HCT116 (cell line): ENCODE measurements at places on chromosomes 16 and 17.
A peak's percentile ranks its signal among the peaks of the same experiment; 100 is the strongest.

DNA sequence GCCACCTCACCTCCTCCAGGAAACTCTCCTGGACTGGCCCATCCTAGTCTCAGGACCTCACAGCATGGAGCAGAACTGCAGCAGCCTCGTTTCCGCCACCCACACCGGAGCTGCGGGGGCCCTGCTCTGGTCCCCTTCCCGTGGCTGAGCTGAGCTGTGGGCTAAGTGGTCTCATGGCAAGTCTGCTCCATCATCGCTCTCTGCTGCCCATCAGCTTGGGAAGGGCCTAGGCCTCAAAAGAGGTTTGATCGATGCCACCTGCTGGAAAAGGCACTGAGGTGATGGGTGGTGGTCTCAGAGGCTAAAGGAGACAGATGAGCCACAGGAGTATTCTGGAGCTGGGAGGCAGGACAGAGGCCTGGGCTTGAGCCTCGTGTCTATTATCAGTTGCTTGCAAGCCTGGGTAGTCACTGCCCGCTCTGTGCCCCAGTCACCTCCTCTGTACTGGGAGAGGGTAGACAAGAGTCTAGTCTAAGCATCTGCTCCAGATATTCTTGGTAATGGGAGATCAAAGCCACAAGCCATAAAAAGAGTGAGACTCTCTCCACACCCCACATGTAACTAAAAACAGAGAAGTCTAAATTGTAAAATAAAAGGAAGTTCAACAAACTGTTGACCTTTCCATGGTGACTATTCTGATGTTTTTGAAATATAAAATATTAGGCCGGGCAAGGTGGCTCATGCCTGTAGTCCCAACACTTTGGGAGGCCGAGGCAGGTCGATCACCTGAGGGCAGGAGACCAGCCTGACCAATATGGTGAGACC lies 1.6 kb downstream of the ITGAE start:
- DNase-seq = no peak

GRCh38 chr16:85192238-85193114 lies 80.2 kb upstream of the CIBAR2 start:
- no peak for DNase-seq

GRCh38 chr17:15122857-15123256 lies 142.3 kb downstream of the PMP22 start:
- DNase-seq = no peak

DNA sequence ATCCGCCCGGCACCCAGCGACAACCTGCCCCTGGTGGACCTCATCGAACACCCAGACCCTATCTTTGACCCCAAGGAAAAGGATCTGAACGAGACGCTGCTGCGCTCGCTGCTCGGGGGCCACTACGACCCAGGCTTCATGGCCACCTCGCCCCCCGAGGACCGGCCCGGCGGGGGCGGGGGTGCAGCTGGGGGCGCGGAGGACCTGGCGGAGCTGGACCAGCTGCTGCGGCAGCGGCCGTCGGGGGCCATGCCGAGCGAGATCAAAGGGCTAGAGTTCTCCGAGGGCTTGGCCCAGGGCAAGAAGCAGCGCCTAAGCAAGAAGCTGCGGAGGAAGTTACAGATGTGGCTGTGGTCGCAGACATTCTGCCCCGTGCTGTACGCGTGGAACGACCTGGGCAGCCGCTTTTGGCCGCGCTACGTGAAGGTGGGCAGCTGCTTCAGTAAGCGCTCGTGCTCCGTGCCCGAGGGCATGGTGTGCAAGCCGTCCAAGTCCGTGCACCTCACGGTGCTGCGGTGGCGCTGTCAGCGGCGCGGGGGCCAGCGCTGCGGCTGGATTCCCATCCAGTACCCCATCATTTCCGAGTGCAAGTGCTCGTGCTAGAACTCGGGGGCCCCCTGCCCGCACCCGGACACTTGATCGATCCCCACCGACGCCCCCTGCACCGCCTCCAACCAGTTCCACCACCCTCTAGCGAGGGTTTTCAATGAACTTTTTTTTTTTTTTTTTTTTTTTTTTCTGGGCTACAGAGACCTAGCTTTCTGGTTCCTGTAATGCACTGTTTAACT lies 1.0 kb downstream of the NOG start:
- DNase-seq = no peak

DNA sequence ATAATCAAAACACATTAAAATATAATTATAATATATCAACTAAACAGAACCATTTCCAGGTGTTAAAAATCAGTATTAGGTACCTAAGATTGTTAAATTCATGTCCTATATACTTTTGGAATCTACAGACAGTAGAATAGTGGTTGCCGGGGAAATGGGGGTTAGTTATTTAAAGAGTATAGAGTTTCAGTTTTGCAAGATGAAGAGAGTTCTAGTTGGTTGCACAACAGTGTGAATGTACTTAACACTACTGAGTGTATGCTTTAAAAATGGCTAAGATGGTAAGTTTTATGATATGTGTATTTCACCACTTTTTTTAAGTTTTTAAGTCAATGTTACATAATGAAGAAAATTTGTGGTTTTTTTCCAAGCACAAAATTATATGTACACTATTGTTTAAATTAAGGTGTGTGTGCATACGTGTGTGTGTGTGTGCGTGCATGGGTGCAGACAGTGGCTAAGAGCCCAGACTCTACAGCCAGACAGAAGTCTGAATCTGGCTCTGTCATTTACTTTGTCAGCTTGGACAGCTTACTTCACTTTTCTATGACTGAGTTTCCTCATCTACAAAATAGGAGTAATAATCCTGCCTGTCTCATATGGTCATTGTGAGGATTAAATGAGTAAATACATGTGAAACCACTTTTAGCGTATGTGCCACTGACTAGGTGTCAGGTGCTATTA lies 25.3 kb upstream of the PHAF1 start:
- DNase-seq = no peak

- DNase-seq = no peak
Observed at GRCh38 chr17:30321314-30321713, 12.5 kb downstream of the TMIGD1 start.

DNA sequence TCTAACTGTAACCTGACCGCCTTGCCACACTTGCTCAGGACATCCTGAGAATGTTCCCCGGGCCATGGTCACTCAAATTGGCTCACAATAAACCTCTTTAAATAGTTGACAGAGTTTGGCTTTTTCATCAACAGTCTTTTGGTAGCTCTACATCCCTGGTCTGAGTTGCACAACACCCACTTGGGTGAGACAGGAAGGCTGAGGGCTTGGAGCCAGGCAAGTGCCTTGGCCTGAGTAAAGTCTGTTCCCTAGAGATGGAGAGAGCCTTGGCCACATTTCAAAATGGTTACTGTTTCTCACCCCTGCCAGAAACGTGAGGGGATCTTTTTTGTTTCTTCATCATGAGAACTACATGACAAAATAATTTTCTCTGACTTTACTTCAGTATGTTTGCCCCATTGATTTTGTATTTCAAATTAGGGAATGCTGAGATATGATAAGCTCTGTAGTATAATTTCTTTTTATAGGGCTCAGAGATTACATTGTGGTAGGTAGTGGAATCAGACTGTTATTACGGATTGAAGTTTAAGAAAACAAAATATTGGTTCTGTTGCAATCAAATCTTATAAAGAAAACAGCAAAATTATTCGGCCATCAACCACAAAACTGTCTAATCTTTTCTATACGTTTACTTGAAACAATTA lies 53.9 kb upstream of the NETO2 start:
- DNase-seq = no peak

DNA sequence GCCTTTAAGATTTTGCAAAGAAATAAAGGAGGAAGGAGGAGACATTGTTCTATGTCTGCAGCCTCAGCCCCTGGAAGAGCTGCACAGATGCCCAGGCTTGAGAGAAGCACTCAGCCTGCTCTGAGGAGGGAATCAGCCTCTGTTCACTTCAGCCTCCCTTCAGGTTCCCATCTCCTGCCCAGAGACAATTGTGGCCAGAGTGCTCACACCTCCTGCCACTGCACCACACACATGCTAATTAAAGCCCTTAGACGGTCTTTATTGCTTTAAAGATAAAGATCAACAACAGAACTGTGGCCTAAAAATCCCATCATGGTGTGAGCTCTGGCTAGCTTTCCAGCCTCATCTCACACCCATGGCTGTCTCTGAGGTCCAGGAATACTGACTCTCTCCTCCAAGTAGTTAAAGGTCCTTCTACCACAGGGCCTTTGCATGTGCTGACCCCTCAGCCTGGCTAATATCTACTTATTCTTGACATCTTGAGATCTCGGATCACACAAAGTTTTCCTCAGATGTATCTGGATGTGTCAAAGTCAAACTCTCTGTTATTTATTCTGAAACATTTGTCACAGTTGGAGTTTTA lies 33.8 kb downstream of the CHD9NB start:
- no peak for DNase-seq

GRCh38 chr16:89034971-89035668 lies 58.1 kb upstream of the CBFA2T3 start:
- DNase-seq = no peak

GRCh38 chr16:7614021-7614795 lies 281.6 kb downstream of the RBFOX1 start:
- no peak for DNase-seq

DNA sequence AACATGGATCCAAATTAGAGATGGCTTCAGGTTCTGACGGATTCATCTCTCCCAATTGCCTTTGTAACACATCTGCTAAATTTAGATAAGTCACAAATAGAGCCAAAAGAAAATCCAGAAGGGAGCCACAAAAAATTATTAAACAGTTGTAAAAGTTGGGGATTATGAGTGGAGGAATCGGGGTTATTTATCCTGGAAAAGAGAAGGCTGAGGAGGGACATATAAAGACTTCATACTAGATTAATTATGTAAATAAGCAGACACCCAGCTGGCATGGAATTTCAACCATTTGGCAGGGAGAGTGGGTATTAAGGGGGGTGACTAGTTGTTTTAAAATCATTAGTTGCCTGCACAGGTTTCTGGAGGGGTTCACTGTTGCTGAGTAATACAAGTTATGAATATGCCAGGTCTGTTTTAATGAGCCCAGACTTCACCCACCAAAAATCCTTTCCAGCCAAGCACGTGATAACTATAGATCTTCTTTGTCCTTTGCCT lies 89.6 kb downstream of the CDH13 start:
- DNase-seq = no peak

DNA sequence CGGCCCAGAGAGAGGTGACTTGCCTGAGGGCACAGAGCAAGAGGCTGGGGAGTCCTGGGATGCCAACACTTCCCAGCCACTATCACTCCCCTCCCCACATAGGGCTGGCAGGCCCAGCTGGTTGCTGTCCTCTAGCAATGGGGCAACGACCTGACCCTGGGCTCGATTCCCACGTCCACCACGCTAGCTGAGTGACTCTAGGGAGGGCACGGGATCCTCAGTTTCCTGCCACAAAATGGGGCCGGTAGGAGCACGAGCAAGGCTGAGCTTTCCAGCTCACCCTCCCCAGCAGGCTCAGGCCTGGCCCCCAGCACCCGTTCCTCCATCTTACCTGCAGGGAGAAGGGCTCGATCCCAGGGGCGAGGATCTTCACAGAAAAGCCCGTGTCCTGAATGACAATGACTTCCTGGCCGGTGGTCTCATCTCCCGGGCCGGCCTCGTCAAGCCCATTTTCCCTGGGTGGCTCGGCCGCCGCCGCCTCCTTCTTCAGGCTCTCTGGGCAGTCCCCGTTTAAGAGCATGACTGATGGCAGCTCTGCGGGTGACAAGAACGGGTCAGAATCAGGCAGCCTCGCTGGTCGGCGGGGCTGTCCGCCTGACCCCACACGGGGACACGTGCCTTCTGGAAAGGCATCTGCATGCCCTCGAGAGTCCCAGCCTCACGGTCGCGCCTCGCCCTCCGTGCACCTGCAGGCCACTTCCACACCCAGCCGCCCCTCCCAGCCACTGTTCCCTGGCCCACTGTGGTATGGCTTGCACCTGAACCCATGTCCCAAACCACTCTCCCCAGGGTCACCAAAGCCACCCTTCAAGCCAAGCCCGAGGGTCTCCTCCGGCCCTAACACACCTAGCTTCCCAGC lies 7.3 kb downstream of the CLUH start:
- no peak for DNase-seq

DNA sequence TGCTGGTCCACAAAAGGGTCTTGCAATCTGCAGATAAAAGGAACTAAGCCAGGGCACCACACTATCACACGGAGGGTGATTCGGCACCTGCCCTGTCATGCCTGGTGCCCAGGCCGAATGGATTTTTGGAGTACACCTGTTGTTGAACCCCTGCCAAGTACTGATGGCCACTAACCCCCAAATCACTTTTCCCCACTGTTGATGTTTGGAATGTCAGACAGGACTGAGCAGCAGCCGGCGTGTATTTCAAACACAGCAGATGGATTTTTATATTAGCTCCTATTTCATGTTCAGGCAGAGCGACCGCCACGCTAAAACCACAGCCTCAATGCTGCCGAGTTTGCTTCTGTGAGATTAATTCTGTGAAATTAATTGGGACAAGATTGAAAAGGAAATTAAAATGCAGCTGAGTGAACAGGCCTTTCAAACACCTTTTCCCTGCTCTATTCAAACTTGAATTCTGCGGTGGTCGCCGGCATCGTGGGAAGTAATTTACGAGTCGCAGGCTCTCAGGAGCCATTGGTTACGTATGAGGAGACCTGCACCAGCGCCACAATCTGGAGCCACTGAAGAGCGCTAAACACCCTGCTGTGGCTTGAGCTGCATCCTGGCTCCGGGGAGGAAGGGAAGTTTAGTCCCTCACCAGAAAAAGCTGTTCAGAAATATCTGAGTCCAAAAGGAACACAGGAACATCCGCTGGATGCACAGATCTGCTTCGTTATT lies 48.5 kb downstream of the SNX11 start:
- no peak for DNase-seq

GRCh38 chr16:57258226-57258909 lies 13.3 kb downstream of the ARL2BP start:
- DNase-seq = no peak

- no peak for DNase-seq
Observed at GRCh38 chr17:565521-565920, 149.1 kb downstream of the VPS53 start.

GRCh38 chr16:78890373-78890895 lies 710.1 kb downstream of the MAF start:
- no peak for DNase-seq

GRCh38 chr17:28744972-28745785 lies 1.4 kb downstream of the TRAF4 start:
- no peak for DNase-seq

GRCh38 chr17:72169823-72170222 lies 49.0 kb downstream of the SOX9 start:
- DNase-seq = no peak

- DNase-seq = no peak
Observed at GRCh38 chr17:6578491-6578890, 22.1 kb upstream of the PITPNM3 start.

- DNase-seq = peak; percentile 87
Observed at GRCh38 chr16:69077251-69077650, 28.2 kb upstream of the HAS3 start.
